ENCODE measurements at places on chromosomes 7 and 10. TPM values are rescaled to one million over a fixed set of nuclear protein-coding genes. Genes with fewer than 3 reads are reported as not detected.

DNA sequence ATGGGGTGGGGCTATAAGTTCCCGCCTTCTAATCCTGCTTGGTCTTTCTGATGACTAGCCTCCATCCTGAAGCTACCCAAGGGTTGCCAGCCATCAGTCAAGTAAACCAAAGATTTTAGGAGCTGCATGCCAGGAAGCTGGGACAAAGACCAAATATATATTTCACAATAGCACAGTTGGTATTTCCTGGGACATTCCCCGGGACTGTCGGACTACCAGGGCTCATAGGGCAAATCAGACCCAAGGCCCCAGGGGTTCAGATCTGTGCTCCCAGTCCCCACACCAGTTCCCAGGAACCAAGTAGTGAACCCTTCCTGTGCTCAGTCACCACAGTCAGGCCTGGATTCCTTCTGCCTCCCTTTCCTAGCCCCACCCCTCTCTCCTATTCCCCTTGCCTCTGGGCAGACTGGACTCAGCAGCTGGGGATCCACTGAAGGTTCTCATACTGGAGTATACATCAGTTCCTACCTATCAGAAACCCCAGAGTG is 5.7 kb upstream of the CXCL12 start:
- DNase-seq: no peak
- no peaks in the 10 kb centered on the region for H3K36me3 ChIP-seq
- no peak overlapping the region for H3K4me3 ChIP-seq
- H3K27ac ChIP-seq: no peak overlapping the region
- 0 out of 2 replicates have a peak, but pooled peaks cover 7% of the 10 kb centered on the region for H3K4me1 ChIP-seq
- H3K27me3 ChIP-seq: no peaks in the 10 kb centered on the region

DNA sequence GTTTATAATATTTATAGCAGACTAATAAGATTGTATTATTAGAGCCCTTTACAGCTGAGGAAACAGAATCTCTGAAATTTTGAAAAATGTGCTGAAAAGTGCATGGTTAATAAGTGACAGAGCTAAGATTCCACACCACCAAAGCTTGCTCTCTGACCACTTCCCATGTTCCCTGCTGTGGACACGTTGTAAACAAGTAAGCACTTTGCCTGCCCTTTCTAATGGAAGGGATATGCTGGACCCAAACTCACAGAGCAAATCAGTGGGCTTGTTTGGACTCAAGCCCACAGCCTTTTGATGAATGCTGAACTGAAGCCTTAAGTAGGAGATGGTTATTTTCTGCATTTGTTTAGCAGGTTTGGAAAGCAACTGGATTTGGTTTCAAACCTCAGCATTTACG is 214.0 kb upstream of the TMEM72 start:
- DNase-seq: no peak
- no peaks in the 10 kb centered on the region for H3K4me1 ChIP-seq
- H3K27me3 ChIP-seq: no peaks in the 10 kb centered on the region

GRCh38 chr7:118711688-118712087 is 487.2 kb downstream of the ANKRD7 start:
- no peaks in the 10 kb centered on the region for H3K4me1 ChIP-seq
- no peak for DNase-seq
- H3K36me3 ChIP-seq: no peaks in the 10 kb centered on the region
- H3K27ac ChIP-seq: no peak overlapping the region
- no peaks in the 10 kb centered on the region for H3K27me3 ChIP-seq
- H3K4me3 ChIP-seq: no peak overlapping the region

The BTBD16 gene
- not detected for total RNA-seq

The LEP gene
- not detected for total RNA-seq

- peak; percentile 65 for DNase-seq
- no peaks in the 10 kb centered on the region for H3K36me3 ChIP-seq
- peaks cover 21% of the 10 kb centered on the region for H3K4me1 ChIP-seq
- no peak overlapping the region for H3K27ac ChIP-seq
- no peak overlapping the region for H3K4me3 ChIP-seq
Observed at GRCh38 chr10:50552771-50553535, 70.8 kb downstream of the SGMS1 start.

- peaks cover 7% of the 10 kb centered on the region for H3K4me1 ChIP-seq
- H3K4me3 ChIP-seq: no peak overlapping the region
- H3K27ac ChIP-seq: no peak overlapping the region
- H3K36me3 ChIP-seq: no peaks in the 10 kb centered on the region
- no peak for DNase-seq
Observed at GRCh38 chr7:8146106-8146787, 115.7 kb downstream of the ICA1 start.

The SFTPA1 gene
- not detected for total RNA-seq
